ENCODE measurements at places on chromosomes 16 and 17.

DNA sequence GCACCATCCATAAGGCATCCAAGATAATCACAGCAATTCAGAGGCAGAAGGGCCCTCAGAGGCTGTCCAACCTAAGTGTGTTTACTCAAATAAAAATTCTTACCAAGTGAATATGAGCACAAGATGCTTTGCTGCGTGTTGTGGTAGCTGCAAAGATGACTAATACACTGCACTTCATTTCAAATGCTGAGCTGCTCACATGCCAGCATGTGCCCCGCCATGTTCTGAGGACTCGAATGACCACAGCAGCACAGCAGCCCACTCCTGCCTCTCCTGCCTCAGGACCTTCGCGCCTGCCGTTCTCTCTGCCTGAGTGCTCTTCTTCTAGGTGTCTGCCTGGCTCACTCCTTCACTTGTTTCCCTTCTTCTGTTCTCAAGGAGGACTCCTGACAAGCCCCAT lies 19.0 kb downstream of the PIK3R5 start:
- no peak for DNase-seq

DNA sequence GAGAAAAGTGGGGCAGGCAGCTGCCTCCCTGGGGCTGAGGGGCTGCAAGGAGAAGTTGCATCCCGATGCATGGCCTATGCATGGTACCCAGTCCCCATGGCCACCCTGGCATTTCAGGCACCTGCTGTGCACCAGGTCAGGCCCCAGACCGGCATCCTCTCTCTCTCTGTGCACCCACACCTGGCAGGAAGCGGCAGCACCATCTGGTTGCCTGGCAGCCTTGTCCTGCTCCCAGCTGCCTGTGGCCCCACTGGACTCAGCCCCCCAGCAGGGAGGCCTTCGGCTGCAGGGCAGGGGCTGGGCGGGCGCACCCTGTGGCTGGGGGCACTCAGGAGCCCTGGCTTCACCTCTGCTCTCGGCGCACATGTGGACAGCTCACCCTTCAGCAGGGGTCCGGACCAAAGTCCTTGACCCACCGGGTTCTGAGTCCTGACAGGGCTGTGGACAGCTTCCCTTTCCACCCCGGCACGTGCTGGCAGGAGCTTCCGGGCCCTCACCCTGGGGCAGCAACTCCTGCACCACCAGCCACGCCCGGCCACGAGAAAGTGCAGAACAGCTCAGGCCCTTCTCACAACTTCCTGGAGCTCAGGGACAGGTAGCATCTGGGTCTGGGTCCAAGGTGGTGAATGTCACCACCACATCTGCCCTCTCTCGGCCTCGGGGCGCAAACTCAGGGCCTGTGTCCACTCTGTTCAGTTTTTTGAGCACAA lies 36.7 kb downstream of the CTU2 start:
- no peak for DNase-seq

- DNase-seq: no peak
These were observed 28.1 kb downstream of the ZNRF1 start for GRCh38 chr16:75026892-75027391.

- DNase-seq: no peak
These were observed 882.8 kb upstream of the SOX9 start for GRCh38 chr17:71237903-71238538.

DNA sequence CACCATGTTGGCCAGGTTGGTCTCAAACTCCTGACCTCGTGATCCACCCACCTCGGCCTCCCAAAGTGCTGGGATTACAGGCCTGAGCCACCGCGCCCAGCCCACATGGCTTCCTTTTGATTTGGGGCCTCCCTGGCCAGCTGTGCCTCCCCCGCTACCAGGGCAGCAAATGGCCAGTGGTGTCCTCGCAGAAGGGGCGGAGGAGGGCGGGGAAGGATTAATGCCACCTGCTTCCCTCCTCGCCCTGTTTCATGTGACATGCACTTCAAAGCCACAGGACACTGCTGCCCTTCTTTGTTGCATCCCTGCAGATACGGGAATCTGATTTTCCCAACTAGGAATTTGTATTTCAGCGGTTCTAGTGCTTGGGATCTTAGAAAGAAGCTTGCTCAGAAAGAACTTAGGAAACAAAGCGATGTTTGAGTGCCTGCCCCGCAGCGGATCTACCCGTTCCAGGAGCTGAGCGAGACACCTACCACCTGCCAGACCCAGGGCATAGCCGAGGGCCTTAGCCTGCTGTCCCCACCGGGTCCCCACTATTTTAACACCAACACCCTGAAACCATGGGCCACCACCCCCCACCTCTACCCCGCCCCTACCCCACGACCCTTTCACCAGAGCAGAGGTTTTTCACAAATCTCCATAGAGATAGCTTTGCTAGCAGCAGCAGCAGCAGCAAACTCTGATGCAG lies 37.7 kb upstream of the CCDC182 start:
- DNase-seq: no peak

DNA sequence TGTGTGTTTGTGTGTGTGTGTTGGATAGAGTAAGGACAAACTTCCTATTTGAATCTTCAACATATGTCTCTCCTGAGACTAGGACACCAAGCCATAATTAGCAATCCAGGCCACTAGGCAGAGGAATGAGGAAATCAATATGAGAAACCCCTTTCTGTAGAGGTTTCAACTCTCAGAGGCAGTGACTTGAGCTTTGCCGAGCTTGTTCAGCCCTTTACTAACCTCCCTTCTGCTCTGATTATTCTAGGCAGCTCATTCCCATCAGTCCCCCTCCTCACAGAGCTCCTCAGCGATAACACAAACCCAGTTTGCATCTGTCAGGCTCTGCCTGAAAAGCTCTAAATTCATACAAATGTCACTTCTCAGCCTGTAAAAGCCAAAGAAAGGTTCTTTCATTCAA lies 1030.3 kb downstream of the CDH8 start:
- DNase-seq: no peak

- no peak for DNase-seq
These were observed 38.1 kb upstream of the IRX3 start for GRCh38 chr16:54324716-54325115.
